Nephron progenitor cell (in vitro differentiated cells): ENCODE measurements at places on chromosomes 7 and 10.

- no peak for DNase-seq
Measured at GRCh38 chr10:21769041-21769440, 234.5 kb downstream of the DNAJC1 start.

DNA sequence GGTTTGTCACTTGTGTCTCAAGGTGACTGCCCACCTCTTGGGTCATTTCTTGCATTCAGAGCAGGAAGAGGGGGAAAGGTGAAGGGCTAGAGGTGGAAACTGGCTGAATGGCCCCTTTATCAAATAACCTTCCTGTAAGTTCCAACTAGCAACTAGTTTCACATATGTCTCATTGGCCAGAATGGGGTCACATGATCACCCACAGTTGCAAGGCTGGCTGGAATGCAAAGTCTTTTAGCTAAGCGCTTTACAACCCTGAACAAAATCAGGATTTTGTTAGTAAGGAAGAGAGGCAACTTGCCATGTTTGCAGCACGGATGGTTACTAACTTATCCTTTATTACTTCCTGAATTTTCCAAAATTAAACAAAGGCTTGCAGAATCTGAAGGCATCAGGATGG lies 156.3 kb downstream of the EMX2 start:
- DNase-seq, result no peak

- no peak for DNase-seq
Measured at GRCh38 chr7:41193738-41194282, 509.1 kb downstream of the INHBA start.

DNA sequence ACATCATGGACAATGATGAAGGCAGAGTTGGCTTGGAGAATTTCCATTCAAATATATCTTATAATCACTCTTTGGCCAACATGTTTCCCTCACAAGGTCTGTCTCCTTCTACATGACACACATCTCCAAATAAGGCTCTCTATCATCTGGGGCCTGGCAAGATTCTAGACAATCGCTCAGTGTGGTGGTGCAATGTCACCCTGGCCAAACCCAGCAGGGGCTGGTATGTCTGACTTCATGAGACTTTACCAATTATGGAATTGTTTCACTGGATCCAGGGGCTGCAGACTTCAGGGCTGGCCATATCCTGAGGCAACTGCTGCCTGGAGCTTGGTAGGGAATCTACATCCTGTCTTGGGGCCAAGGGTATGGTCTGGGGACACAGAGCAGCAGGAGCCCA lies 319.0 kb downstream of the PLXNA4 start:
- no peak for DNase-seq

- DNase-seq, result no peak
Measured at GRCh38 chr7:20932785-20933527, 146.3 kb upstream of the SP8 start.

GRCh38 chr7:108063520-108063933 lies 60.6 kb upstream of the LAMB1 start:
- no peak for DNase-seq

DNA sequence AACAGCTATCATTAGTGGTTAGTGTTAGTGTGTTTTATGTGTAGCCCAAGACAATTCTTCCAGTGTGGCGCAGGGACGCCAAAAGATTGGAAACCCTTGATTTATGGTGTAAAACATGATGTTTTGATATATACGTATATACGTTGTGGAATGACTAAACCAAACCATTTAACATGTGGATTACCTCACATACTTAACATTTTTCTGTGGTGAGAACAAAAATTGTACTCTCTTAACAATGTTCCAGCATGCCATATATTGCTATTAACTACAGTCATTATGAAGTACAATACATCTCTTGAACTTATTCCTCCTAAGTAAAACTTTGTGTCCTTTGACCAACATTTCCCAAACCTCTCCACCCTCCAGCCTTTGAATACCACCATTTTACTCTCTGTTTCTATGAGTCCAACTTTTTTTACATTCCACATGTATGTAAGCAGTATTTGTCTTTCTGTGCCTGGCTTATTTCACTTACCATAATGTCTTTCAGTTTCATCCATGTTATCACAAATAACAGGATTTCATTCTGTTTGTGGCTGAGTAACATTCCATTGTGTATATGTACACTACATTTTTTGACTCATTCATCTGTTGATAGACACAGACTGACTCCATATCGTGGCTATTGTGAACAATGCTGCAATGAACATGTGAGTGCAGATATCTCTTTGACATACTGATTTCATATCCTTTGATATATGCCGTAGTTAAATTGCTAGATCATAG lies 42.2 kb upstream of the MAGI2 start:
- no peak for DNase-seq

DNA sequence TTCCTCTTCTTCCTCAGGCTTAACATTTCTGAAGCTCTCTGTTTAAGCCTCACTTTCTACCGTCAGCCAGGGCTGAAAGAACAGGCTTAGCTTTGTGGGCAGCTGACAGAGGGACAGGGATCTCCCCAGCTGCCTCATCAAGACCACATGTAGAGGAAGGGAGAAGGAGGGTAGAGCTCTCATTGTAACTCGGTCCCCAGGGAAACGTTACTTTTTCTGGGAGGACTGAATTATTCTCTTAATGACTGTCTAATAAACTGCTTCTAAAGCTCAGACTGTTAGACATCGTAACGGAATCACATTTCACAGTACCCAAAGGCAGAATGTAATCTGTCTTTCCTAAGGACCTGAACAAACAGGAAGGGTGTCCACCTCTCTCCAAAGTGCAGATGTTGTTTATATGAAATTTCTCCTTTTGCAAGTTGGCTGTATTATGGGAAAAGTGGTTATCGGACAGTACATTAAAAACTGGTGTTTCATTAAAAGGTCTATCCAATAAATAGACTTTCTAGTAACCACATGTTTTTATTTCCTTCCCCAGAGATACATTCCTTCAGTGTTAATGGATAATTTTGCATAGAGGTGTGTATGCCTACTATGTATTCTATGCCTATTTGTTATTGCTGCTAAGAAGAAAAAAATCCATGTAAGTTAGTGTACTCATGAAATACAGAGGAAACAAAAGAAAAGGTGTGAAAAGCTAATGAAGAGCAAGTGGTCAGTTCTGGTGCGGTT lies 144.2 kb downstream of the CTTNBP2 start:
- no peak for DNase-seq

- no peak for DNase-seq
Measured at GRCh38 chr10:133090654-133091053, 2.9 kb downstream of the ADGRA1 start.

- peak; percentile 23 for DNase-seq
Measured at GRCh38 chr7:46534664-46535588, 613.9 kb upstream of the IGFBP3 start.

GRCh38 chr7:115117748-115118147 lies 195.9 kb downstream of the MDFIC start:
- DNase-seq, result no peak

GRCh38 chr10:15339892-15340291 lies 31.2 kb downstream of the FAM171A1 start:
- no peak for DNase-seq
